ENCODE measurements at places on chromosomes 3 and 15.
A peak's percentile ranks its signal among the peaks of the same experiment; 100 is the strongest.

GRCh38 chr3:121649645-121650044 is 11.1 kb downstream of the HCLS1 start:
- DNase-seq = peak; percentile 21

DNA sequence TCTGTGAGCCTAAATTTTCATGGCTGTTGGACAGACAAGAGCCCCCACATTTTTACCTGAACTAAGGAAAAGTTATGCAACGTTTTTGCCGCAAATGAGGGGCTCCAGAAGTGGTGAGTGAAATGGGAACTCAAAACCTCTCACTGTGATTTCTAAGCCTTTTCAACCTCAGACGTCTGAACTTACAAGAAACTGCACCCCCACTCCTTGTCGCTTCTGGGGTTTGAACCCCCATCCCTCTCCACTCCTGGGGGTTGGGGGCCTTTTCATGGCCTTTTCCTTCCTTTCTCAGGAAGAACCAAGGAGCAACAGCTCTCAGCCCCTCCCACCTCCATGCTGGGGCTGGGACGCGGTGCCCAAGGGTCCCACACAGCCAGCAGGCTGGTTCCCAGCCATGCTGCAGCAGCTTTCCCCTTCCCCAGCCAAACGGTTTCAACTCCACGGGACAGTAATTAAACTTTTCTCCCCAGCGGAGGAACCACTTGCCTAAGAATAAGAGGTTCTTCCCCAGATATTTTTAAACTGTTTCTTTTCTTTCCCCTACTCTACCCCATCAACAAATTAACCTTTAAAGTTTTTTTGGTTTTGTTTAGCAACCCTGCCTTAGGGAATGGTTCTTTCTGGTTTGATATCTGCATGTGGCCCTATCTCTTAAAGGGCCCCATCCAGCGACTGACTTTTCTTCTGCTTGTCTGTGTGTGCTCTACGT is 387.6 kb upstream of the CBLB start:
- no peak for DNase-seq

GRCh38 chr3:139970526-139970925 is 35.5 kb downstream of the CLSTN2 start:
- DNase-seq = no peak

DNA sequence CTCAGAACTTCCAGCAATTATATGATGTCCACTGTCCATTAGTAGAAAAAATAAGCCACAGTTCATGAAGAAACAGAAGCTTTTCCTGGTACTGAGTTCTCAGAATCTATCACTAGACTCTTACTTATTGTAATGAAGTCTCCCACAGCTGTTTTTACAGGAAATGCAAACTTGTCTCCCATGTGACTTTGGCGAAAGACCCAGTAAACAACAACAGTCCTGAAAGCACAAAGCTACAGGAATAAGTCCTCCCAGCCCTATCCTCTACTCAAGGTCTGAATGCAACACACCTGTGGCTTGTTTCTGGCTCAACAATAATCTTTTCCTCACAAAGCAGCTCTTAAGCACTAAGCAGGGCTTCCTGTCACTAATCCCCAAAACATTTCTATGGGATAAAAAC is 55.9 kb downstream of the EOMES start:
- no peak for DNase-seq

GRCh38 chr3:102672305-102672704 is 237.5 kb downstream of the ZPLD1 start:
- DNase-seq = no peak

GRCh38 chr3:174325834-174326700 is 533.1 kb upstream of the NAALADL2 start:
- peak; percentile 25 for DNase-seq

- DNase-seq = peak; percentile 90
Observed at GRCh38 chr15:43872416-43873020, 45.7 kb downstream of the WDR76 start.

- DNase-seq = no peak
Observed at GRCh38 chr15:41416128-41416741, 660 bp upstream of the RTF1 start.

DNA sequence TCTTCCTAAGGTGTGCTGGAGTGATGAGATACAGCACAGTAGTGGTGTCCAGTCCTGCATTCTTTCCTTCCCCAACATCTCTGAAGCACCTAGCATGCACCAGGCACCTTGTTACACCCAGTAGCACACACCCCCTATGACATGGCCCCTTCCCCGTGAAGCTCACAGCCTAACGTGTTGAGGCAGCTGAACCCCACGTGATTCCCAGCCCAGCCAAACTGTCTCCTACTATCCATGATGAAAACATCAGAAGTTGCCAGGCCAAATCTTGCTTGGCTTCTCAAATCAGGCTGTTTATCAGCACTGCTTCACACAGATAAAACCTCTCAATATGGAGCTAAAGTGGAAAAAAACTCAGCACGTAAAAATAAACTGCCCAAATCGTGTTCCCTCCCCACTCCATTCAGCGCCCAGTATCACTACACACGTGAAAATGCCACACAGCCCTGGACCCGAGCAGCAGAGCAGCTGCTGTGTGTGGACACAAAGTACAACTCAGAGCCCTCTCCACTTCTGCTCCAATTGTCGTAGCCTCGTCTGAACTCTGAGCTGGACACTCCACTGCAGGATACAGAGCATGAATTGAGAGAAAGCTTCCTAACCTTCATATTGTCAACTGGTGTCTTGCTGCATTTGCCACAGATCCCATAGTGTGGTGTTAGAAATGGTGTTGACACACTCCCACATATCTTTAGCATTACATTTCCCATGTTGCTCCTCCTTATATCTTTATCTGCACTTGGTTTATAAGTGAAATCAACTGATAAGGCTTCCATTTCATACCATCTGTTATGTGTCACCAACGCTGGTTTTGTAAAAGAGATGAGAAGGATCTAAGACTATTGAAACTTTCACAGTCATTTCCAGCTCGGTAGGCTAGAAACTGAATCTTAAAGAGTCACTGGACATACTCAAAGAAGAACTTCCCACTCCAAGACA is 279.8 kb downstream of the RORA start:
- DNase-seq = no peak

- DNase-seq = no peak
Observed at GRCh38 chr3:59813148-59813538, 763.3 kb upstream of the CFAP20DC start.

GRCh38 chr3:180433152-180433551 is 168.8 kb upstream of the TTC14 start:
- peak; percentile 77 for DNase-seq

GRCh38 chr15:96392380-96393208 is 62.1 kb downstream of the NR2F2 start:
- no peak for DNase-seq

DNA sequence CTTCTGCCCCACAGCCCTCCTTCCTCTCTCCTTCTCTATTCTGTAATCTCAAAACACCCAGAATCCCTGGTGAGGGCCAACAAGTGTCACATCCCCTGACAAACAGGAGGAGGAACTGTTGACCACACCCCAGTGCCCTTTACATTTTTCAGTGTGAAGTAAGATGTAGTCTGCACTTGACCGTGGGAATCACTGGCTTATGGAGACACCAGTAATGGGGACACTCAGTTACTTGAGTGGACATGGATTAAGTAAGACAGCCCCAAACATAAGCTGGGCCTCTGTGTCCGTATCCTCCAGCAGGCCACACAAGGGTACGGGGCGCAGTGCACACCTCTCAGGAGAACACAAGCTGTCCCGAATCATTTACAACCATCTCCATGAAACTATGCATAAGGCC is 28.4 kb upstream of the LIMD1 start:
- no peak for DNase-seq

DNA sequence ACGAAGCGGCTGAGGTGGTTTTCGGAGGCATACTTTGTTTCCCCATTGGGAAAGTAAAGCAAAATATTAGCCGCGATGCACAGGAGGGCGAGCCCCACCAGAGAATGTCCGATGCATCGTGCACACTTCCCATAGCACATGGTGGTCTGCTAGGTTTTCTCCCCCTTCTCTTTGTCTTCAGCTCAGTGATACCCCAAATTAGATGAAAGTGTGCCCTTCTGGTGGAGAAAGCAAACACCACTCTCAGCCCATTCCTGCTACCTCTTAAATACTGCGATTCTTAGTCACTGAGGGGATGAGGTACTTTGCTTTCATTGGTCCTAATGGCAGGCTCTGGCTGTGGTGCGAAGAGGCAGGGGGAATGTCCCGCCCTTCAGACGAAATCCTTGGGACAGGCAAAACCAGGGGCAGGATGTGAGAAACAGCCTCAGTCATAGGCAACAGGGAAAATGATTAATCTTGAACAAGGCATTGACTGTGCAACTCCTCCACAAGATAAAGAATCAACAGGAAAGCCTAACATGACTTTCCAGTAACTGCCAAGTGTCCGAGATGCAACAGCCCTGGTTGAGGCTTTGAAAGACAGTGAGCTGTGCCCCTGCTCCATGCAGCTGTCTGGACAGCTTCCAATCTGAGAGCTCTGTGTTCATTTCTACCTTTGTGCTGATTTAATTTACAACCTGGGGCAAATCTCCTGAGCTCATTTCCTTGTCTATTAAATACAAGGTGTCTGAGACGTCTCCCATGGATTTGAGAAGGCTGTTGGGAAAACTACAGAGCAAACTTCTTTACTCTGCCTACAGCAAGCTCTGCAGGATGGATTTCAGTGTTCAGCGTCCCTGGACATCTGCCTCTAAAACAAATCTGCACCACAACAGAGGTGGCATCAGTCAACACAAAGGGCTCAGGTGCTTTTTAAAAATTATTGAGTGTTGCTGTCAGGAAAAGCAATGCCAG is at the start of gene TM4SF1:
TSS of gene TM4SF1 (minus strand) at position 242 of the 957 bp plus-strand sequence. CDS start at position 140, 102 bp downstream.
- DNase-seq = peak; percentile 99

DNA sequence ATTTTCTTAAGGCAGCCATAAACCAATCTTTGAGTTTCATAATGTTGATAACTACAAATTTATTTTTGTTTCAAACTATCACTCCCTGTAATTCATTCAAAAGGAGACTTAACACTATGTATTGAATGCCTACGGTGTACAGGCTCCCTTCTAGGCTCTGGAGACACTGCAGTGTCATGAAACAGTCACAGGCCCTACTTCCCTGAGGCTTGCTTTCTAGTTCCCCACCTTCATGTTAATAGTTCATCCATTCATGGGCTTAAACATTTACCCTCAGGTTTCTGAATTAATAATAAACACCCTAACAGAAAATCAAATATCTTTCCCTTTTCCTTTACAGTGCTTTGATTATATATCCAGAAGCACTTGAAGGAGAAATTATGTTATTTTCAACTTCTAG is 168.7 kb downstream of the CHL1 start:
- DNase-seq = no peak

GRCh38 chr3:145628211-145628610 is 532.8 kb downstream of the PLOD2 start:
- no peak for DNase-seq

GRCh38 chr3:52126036-52126435 is 28.2 kb downstream of the POC1A start:
- no peak for DNase-seq

GRCh38 chr3:32913790-32914446 is 37.5 kb upstream of the CCR4 start:
- DNase-seq = peak; percentile 65

GRCh38 chr3:55501905-55502304 is 14.8 kb upstream of the WNT5A start:
- no peak for DNase-seq

DNA sequence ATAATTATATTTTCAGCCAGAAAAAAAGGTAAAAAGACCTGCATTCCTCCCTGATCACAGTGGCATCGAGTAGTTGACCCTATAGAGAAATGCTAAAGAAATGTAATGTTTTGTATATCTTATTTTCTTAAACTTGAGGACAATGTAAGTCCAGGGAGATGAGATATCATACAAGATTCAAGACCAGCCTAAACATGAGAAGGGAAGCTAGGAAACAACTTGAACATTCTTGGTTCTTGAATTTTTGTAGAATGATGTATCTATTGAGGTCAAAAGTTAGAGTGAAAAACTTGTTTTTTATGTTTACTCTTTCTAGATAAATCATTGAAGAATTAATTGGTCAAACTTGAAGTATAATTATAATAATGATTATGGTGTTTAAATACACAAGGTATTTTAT is 497.7 kb upstream of the TBL1XR1 start:
- DNase-seq = no peak

DNA sequence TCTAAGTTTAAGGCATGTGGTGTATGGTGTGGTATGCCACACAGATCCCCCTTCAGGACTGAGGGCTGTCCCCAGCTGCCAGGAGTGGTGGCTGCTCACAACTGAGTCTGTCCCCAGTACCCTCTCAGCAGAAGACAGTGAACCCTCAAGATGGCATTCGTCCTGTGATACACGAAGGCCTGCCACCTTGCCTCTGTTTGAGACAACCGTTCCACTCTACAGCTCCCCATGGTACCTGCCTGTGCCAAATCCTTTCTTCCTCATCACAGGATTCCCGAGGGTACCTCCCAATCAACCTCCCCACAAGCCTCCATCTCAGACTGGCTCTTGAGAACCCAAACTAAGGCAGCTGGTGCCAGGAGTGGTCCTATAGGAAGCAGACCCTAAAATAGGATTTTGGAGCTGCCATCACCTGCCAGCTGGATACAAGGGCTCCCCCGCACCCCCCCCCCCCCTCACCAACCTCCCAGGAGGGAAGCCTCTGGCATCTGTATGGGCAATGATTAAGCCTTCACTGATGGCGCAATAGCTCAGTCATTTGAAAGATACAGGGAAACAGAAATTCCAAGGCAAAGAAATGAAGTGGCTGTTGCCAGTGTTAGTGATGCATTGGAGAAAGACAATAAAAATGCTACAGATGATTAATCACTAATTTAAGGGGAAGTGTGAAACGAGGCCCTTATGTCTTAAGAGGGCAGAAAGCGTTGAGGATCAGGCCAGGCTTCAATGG is 230.0 kb upstream of the LYSMD4 start:
- DNase-seq = peak; percentile 58

GRCh38 chr15:66894986-66895780 is 170.2 kb upstream of the SMAD3 start:
- DNase-seq = no peak
